ENCODE measurements at places on chromosomes 4 and X.

DNA sequence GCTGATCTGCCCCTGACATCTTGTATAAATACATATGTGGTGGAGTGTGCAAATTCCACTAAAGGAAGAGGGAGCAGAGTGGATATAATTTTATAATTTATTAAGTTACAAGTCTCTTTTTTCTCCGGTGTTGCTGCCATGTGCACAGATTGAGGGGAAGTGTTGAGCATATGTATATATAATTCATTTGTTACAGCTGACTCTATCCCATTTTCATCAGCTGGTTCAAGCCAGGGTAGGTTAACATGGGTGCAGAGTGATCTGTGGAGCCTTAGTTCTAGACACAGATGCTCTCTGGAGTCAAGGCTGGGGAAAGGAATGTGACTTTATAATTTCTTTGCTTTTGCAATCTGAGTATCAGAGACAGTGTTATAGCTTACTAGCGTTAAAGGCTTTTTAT is 103.5 kb downstream of the WWC2 start:
- no peak for DNase-seq

- DNase-seq = no peak
Observed at GRCh38 chr4:15658136-15658770, 3.1 kb upstream of the FBXL5 start.

GRCh38 chr4:83569429-83569828 is 33.5 kb downstream of the GPAT3 start:
- no peak for DNase-seq

GRCh38 chr4:3207531-3208037 is 41.4 kb upstream of the MSANTD1 start:
- DNase-seq = peak; percentile 11

GRCh38 chr4:127309369-127310102 is 323.2 kb upstream of the INTU start:
- no peak for DNase-seq

DNA sequence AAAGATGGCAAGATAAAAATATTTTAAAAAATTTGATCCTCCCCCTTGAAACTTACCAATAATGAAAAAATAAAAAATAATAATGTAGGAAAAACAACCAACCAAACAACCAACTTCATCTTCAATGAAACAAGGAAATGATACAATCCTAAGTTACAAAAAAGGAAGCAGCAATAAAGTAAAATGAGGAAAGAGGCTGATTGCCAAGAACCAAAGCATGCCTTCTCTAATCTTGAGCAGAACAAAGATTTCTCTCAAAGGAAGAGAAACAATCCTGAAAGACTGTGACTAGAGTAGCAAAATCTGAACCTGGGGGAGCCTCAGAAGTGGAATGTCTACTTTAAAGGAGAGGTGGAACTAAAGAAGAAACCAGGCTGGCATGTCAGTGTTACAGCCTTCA is 10.9 kb upstream of the WDFY3 start:
- DNase-seq = peak; percentile 50

GRCh38 chr4:56240554-56241174 is 146.6 kb downstream of the AASDH start:
- no peak for DNase-seq

DNA sequence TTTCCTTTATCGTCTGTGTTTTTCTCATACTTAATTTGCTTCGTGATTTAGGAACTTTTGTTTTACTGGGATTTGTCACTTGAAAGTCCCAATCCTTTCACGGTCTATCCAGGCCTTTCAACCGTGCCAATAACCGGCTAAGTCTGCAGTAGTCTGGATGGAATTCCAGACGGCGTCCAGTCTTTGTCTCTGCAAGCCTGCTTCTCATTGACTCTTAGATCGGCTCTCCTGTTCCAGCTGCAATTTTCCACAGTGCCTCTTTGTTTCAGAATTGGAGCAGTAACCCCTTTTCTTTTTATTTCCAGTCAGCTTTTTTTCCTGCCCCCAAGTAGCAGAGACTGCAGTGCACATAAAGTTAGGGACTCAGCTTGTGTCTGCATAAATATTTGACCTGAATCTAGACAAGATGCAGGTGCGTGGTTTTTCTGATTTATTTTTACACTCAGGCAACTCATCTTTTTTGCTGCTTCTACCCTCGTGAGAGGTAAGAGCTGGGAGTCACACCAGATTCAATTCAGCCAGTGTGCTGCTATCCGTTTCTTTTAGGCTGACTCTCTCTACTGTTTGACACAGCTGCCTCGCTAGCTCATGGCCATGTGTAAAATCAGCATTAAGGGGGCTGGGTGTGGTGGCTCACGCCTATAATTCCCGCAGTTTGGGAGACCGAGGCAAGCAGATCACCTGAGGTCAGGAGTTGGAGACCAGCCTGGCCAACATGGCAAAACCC is 37.4 kb upstream of the DHRSX start:
- DNase-seq = no peak

- no peak for DNase-seq
Observed at GRCh38 chr4:145278341-145279121, 98.1 kb upstream of the OTUD4 start.

DNA sequence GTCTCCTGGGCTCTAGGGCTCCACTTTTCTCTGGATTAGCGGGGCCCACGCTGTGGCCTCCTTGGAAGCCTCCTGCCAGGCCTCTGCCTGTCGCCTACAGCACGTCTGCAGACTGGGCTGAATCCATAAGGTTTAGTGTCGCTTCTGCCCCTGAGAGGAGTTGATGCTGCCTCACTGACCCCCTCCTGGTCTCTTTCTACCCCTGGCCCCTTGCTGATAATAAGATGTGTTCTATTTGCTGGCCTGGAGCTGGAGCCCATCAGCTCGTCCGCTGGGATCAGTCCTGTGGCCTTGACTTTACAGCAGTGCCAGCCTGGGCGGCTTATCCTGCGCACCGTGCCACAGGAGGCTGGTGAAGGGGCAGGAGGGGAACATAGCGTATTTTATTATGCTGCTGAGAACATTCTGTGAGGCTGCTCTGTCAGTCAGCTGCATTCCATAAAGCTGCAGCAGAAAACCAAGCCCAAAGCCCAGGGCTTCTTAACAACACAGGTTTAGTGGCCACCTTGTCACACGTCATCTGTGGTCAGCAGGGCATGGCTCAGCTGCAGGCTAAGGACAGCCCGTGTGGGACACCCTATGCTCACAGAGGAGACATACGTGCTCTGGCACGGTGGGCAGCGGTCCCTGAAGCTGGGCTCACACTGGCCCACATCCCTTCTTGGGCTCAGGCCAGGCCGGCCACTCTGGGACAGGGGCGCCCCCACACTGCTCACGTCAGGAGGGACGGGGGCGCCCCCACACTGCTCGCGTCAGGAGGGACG is 29.3 kb upstream of the HGFAC start:
- no peak for DNase-seq

DNA sequence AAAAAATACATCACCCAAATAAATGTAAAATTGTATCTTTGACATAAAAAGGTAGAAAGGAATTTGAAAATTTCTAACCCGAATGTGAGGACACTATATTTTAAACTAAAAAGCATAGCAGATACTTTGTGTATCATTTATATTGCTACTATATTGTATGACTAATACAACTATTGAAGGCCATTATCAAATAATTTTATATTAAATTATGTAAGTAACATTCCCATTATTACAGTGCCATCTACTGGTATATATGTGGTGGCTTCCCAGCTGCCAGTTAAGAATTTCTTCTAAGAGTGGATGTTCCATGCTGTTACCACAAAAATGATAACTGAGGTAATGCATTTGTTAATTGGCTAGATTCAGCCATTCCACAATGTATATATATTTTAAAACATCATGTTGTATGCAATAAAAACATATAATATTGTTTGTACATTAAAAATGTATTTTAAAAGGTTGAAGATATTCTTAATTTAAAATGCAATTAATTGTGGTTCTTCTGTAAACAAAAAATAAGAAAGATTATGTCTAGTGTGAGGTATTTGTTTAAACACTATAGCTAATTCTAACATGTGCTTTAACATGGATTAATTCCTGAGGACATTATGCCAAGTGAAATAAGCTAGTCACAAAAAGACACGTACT is 65.3 kb downstream of the EGF start:
- DNase-seq = peak; percentile 11

DNA sequence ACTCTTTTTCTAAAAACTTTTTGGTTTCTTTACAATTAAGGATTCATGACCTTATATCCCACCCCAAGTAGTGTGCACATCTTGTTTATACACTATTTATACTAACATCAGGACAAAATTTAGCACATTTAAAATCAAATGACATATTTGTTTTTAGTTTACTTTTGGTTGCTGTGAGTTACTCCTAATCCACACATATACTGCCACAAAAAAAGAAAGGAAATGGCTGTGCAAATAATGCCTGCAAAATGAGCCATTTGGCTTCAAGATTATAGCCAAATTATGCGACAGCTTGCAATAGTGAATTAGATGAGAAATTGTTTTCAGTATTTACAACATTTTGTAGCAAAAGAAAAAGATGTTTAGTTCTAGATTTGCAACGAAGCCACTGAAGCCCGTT is 10.4 kb upstream of the ARHGEF38 start:
- DNase-seq = no peak

- DNase-seq = no peak
Observed at GRCh38 chrX:9923357-9923756, 43.8 kb upstream of the CLDN34 start.

GRCh38 chr4:188867796-188868195 is 728.6 kb downstream of the TRIML1 start:
- no peak for DNase-seq

DNA sequence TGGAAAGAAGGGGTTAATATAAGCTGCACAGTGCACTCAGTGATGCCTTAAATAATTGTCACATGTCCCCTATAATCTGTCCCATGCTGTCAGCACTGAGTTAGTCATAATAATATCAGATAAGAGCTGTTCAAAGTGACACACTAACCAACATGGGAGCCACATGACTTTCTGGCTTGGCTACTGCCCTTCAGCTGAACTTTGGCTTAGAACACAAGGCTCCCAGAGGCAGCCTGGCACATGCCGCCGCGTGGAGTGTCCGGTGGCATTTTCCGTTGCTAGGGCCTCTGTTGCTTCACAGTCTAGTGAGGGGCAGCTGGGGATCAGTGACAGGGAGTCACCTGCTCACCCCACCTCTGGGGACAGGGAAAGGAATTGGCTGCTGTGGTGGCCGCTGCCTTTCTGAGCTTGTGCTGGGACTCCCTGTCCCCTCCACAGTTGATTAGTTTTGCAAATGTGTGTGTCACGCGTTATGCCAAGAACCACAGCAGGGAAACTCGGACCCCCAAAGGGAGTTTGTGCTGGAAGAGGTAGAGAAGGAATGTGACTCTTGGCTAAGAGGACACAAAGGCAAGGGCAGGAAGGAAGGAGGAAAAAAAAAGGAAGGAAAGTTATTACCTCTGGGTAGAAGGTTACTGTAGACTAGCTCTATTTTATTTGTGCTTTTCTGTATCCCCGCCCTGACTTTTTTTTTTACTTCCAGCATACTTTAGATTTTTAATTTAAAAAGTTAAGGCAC is 41.1 kb upstream of the PPARGC1A start:
- DNase-seq = no peak

DNA sequence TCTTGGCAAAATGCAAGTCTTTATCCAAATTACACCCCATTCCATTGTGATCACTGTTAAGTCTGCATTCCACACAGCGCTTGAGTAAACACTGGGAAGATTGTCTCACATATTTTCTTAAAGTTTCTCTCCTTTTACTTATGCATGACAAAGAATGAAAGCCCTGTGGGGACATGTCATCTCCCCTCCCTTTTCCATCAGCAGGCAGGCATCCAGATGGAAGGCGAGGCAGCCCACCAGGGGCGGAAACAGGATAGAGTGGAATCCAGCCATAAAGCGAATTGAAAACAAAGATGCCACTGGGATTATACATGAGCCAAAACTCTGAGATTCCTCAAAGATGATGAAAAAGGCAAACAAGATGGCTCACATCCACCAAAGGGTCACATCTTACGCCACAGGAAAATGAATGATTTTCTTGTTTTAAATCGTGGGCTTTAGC is 78.2 kb downstream of the AFAP1 start:
- DNase-seq = no peak

GRCh38 chr4:87050596-87050995 is 115.8 kb downstream of the AFF1 start:
- DNase-seq = no peak

DNA sequence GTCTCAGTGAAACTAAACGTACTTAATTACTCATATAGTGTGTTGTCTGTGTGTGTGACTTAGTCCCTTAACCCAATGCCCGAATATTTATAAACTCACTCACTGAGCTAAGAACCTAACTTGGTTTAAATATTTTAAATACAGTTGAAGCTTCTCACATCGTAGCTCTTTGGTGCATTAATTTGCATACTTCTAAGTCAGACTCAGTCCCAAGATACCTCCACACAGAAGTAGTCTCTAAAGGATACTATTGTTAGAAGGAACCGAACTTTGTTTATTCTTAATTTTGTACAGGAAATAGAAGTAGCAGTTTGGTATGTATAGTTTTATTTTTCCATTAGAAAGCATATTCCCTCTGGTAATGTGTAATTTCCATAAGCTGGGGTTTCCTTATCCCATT is 54.0 kb upstream of the NKAP start:
- no peak for DNase-seq

Measured in MV-4-11 (cell line).